ENCODE measurements at places on chromosomes 2 and 18.

DNA sequence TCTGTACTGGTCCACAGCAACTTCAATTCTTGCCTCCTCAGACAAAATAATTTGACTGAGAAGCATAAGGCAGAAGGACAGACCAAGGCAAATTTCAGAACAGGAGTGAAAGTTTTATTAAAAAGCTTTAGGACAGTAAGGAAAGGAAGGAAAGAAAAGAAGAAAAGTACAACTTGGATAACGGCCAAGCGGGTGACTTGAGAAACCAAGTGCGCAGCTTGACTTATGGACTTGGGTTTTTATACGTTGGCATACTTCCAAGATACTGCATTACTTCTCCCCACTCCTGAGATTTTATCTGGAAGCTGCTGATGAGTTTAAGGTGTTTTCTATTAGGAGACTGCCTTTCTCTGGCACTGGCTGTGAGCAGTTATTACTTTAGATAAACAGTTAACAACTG is 64.7 kb downstream of the CCDC178 start:
- no peak for DNase-seq

DNA sequence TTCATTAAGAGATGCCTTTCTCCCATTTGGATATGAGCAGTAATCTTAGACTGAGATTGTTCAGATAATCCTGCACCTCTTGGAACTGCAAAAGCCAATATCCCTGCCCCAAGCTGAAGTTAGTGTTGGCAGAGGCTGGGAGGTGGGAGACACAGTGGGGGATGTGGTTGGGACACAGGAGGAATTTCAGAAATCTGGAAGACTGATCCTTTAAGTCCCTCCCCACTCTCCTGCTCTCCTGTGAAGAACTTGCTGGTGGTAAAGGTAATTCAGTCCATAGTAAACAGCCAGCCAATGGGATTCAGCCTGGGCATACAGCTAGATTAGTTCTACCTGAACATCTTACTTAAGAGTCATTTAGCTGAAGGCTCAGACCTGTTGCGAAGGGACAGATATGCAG is 50.0 kb upstream of the TMEM178A start:
- no peak for DNase-seq

- no peak for DNase-seq
Measured at GRCh38 chr2:203626952-203627681, 79.3 kb upstream of the CD28 start.

GRCh38 chr2:132901661-132902060 is 231.7 kb upstream of the LYPD1 start:
- no peak for DNase-seq

GRCh38 chr2:69046221-69046662 is 33.3 kb downstream of the ANTXR1 start:
- DNase-seq: no peak
